Suppressor macrophage treated with lipopolysaccharide for 4 hours (primary cell): ENCODE measurements at places on chromosomes 5 and 9.

DNA sequence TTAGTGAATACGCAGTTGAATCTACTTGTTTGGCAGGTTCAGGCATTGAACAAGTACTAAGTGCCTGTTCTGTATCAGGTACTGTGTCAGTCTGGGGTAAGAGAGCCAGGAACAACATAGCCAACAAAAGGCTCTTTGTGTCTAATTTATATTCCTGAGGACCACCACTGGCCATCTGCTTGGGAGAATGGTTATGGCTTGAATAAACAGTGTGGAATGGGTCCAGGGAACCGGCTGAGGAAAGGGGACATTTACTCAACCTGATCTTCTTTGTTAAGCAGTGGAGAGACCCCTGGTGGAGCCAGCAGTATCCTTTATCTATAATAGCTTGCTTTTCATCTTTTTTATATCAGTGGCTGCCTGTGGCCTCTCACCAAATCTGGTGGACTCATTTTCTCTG lies 38.6 kb downstream of the EXOSC2 start:
- DNase-seq: no peak

- peak; percentile 81 for DNase-seq
Observed at GRCh38 chr5:151063142-151063989, 17.5 kb downstream of the TNIP1 start.

GRCh38 chr5:159451197-159452052 lies 121.1 kb upstream of the IL12B start:
- no peak for DNase-seq

DNA sequence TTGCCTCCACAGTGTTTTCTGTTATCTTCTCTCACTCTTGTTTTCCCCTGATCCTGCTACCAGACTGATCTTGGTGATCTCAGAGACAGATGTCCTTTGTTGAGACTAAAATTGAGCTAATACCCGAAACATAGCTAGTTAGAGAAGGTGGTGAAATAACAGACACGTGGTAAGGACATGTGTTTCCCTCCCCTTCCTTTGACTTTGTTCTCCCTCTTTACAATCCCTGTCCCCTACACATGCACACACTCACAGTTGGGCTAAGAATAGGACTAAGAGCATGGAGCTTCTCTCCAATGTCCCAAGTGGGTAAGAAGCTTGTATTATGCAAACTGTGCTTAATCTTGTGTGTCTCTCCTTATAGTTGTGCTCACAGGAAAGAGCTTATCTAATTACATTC lies 1603.0 kb upstream of the C9orf72 start:
- DNase-seq: no peak

DNA sequence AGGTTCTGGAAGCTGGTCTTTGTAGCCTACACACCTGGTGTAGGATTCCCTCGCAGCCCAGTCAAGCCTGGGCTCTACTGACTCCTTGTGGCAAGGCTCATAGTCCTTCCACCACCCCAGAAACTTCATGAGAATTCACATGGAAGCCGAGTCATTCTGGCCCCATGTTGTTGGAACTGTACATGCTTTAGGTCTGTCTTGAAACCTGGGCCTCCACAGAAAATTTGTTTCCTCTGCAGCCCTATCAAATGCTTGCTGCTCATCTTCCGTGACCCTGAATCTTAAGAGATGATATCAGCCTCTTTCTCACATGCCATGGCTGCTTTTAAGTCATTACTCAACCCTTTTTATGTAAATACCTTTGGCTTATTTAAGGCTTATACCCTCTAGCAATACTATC lies 113.4 kb upstream of the GRHPR start:
- no peak for DNase-seq

DNA sequence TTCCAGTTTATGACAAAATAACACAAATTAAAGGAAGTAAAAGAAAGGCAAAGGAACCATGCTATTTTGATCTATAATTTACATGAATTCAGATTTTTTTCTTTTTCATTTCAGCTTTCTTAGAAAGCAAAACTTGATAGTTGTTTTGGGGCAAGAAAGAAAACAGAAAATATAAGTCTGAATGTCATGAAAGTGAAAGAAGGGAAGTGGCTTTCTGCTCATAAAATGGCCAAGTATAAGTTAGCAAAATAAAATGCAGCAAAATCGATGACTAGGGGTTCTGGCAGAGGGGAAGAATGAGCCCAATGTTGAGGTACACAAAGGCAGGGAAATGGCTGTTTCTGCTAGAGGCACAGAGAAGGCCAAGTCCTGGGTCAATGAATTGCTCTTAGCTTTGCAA lies 3.0 kb upstream of the IFNW1 start:
- DNase-seq: peak; percentile 54

GRCh38 chr9:71604197-71605063 lies 163.9 kb downstream of the CEMIP2 start:
- DNase-seq: peak; percentile 84

DNA sequence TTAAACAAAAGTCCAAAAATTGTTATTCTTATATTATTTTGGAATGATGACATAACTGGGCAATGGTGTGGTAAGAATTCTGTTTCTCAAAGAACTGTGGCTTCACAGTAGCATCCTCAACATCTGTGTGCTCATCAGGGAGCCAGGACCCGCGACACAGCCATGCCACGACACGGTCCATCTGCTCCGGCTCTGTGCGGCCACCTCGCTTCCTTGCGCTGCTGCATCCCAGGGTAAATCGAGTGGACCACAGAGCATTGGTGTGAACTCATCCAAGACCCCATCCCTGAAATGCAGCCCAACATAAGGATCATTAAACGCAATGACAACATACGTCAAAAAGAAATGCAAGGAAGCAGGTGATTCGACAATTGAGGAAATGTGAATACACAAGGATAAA lies 15.3 kb downstream of the WHRN start:
- DNase-seq: no peak

- DNase-seq: no peak
Observed at GRCh38 chr5:62100201-62100600, 205.8 kb upstream of the KIF2A start.

- DNase-seq: no peak
Observed at GRCh38 chr9:77838986-77839385, 190.9 kb upstream of the GNA14 start.

DNA sequence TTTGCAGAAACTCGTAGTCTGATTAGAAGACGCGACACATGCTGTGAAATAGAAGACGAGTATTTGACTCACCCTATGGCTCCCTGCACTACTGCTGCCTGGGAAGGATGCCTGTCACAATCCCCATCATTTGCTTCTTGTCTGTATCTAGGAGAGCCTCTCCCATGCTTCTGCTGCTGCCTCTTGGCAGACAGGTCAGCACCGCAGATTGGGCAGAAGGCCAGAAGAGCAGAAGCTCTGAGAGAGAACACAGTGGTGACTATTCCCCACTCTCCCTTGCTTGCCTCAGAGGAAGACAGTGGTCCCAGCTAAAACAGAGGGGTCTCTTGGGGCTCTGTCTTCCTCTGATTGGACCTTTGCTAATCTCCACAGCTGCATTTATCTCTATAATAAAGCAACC lies 84.0 kb upstream of the SMIM32 start:
- DNase-seq: no peak

GRCh38 chr9:135468854-135469521 lies 10.6 kb upstream of the PPP1R26 start:
- DNase-seq: peak; percentile 56

DNA sequence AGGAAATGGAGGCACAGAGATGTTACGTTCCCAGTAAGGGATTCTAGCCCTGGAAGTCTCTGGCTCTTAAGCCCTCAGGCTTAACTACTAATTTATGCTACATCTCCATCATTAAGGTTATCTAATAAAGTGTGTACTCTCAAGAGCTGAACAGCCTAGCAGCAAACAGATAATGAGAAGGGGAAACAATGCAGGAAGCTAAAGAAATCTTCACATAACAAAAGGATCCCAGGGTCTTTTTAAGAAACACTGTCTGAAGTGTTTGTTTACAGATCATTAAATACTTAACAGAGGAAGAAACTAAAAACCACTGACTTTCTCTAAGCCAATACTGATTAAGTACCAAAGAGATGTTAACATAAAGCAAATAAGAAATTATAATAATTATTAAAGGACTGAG lies 129.0 kb downstream of the PAPPA start:
- DNase-seq: no peak

- DNase-seq: no peak
Observed at GRCh38 chr5:161850491-161850890, 2.6 kb downstream of the GABRA1 start.

DNA sequence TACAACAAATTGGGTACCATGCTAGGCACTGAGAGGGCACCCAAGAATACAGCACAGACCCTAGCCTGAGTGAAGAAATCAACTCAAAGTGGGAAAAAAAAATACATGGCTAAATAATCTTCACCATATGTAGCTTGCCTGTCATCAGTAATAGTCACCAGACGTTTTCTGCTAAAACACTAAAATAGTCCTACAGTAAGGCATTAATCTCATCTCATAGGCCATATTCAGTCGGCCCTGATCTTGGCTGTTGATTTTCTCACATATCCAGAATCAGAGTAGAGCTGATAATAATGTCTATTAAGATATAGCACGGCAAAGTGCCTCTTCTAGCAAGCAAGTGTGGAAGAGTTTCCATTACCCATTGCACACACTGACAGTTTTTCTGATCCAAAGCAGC lies 322.1 kb upstream of the SLC30A5 start:
- no peak for DNase-seq

GRCh38 chr9:132327537-132327936 lies 27.2 kb downstream of the SETX start:
- no peak for DNase-seq

- no peak for DNase-seq
Observed at GRCh38 chr9:137318602-137319001, 16.5 kb upstream of the NRARP start.

DNA sequence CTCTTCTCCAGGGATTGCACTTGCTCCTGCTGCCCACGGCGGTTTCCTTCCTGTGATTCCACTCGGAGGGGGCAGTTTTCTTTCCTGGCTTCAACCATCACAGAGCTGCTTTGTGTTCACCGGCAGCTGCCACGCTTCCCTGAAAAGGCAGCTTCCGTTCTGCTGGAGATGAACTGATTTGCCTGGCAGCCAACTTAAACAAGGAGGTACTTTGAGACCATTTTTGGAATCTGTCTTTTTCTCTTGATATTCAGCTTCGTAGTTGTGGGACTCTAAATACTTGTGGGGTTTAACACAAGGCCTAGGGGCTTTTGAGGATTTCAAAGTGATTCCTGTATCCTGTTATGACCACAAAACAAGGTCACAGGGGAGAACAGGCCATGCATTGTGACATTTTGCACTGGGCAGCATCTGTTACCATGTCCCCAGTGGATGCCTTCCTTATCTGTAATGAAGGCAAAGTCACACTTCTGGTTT lies 192.0 kb downstream of the MTRR start:
- DNase-seq: no peak

DNA sequence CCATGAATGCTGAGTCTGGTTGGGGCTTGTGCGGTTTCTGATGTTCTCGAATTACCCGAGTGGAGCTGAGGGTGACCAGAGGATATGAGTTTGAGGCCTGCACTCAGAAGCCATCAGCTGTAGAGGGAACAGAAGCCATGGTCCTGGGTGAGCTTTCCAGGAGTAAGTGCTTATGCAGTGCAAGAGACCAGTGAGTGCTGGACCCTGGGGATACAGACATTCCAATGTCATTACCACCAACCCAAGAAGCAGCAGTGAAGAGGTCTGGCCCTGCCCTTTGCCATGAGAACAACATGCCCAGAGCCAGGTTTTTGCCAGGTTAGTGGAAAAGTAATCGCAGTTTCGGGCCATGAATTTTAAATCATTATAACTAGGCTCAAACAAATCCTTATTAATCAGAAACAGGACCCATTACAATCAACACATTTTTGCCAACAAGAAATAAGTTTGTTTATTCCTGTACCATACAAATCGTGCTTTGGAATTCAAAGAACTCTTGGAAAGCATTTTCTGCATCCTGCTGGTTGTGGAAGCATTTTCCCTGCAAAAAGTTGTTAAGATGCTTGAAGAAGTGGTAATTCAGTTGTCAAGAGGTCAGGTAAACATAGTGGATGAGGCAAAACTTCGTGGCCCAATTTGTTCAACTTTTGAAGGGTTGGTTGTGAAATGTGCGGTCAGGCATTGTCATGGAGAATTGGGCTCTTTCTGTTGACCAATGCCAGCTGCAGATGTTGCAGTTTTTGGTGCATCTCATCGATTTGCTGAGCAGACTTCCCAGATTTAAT lies 154.6 kb downstream of the SYK start:
- DNase-seq: no peak

DNA sequence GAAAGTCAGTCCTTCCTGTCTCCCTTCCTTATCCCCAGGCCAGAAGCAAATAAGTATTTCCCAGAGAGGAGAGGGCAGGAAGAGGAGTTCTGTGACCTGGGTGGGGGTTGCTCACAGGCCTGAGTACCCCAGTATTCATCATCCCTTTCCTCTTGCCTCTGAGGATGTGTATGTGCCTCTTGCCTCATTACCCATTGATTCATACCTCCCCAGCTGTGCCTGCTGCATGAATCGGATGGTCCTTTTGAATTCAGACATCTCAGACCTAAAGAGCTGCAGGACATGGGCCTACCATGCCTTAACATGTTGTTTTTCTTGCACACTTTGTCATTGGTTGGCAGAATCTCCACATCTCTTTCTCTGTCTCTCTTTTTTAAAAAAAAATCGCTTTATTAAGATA lies 112.8 kb upstream of the SHB start:
- DNase-seq: no peak

- DNase-seq: no peak
Observed at GRCh38 chr9:119795395-119795794, 426.2 kb upstream of the BRINP1 start.
